SK-MEL-5 (cell line): ENCODE measurements at places on chromosomes 7 and 10. TPM values are rescaled to one million over a fixed set of nuclear protein-coding genes. Genes with fewer than 3 reads are reported as not detected.

GRCh38 chr10:71079761-71080380, 132.5 kb upstream of the UNC5B start:
- no peak for DNase-seq

GRCh38 chr7:69840248-69840647, 242.0 kb downstream of the AUTS2 start:
- DNase-seq, result peak; percentile 34

- peak; percentile 16 for DNase-seq
Measured at GRCh38 chr7:34155220-34155908, 250.0 kb downstream of the BMPER start.

DNA sequence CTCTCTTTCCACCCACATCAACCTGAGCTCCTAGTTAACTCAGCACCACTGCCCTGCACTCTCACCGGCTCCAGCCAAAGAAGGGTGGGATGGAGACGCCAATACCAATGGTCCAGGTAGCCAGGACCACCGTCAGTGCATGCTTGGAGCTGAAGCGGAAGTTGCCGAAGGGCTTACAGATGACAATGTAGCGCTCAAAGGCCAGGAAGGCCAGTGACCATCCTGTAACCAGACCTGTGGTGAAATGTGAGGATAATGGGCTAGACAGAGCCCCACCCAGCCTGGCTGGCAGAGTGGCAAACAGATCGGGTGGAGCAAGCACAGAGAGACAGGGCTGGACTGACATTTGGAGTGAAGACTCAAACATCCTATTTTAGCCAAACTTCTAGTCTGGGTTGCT, 673 bp downstream of the OPN1SW start:
- no peak for DNase-seq

DNA sequence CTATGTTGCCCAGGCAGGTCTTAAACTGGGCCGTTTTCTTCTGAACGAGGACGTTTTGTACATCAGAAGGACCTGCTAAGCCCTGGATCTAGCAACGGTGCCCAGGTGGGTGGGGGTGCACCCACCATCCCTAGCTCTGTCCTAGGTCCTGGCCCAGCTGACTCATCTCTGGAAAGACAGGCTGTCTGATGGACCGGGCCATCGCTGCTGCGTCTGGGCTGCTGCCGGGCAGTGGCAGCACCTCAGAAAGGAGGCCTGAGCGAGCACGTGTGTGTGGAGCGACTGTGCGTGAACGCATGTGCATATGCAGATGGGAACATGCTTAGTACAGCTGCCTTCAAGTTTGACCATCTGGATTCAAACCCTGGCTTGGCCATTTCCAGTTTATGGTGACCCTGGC, 7.3 kb upstream of the ELFN1 start:
- no peak for DNase-seq

DNA sequence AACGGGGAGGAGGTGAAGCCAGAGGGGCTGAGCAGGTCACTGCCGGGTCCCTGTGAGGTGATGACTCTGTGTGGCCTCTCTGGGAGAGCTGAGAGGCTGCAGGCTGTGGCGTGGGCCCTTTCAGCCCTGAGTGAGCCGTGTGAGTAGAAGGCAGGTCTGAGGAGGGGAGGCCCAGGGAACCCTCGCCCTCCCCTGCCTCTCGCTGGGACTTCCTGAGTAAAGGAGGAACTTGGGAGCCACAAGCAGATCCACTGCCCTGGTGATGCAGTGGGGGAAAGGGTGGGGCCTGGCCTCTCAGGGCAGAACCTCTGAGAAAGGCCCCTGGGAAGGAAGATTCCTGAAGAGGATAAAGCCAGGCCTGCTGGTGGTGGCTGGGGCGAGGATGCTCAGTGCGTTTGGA, 22.8 kb downstream of the EEPD1 start:
- no peak for DNase-seq

DNA sequence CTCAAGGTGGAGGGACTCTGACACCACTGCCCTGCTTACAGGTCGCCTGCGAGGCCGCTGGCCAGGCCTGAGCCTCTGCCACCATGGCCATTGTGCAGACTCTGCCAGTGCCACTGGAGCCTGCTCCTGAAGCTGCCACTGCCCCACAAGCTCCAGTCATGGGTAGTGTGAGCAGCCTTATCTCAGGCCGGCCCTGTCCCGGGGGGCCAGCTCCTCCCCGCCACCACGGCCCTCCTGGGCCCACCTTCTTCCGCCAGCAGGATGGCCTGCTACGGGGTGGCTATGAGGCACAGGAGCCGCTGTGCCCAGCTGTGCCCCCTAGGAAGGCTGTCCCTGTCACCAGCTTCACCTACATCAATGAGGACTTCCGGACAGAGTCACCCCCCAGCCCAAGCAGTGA, 2.8 kb downstream of the LZTS2 start:
- DNase-seq, result no peak

- no peak for DNase-seq
Measured at GRCh38 chr7:71389976-71390375, 258.0 kb downstream of the GALNT17 start.

GRCh38 chr7:3897430-3898372, 596.6 kb downstream of the SDK1 start:
- DNase-seq, result peak; percentile 67

The GPR85 gene
- 5.7 and 5.9 TPM in 2 replicates for total RNA-seq

The RHOBTB1 gene
- total RNA-seq, result 22.6 and 23.9 TPM in 2 replicates

The ACBD7 gene
- total RNA-seq, result 0.21 and 0.69 TPM in 2 replicates

The CALN1 gene
- total RNA-seq, result 0.59 TPM in 1 of 2 replicates, not detected in the other

The SLC39A12 gene
- 0.05 TPM in 1 of 2 replicates, not detected in the other for total RNA-seq

The OR9A2 gene
- not detected in 2 replicates for total RNA-seq

The UPK3BL2 gene
- total RNA-seq, result 1.8 and 2.3 TPM in 2 replicates
